CD4-positive, alpha-beta T cell treated with Interleukin-1 beta for 1 hour (primary cell): ENCODE measurements at places on chromosomes 7 and 10.

GRCh38 chr7:47074702-47075153 lies 507.2 kb downstream of the TNS3 start:
- no peak for DNase-seq

DNA sequence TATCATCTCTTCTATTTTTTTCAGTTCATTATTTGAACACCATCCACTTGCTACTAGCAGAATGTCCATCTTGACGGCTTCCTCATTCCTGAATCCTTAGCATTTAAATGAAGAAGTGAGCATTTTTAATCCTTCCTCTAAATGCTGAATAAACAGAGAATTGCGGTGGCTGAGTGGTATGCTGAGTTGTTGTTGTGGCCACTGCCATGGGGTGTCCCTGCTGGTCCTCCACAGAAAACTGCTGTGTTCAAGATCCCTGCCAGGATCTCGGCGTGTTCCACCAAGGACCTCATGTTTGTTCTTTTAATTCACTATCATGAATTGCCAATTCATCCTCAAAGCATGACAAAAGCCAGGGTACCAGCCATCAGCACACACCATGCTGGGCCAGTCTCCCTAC lies 48.9 kb upstream of the HABP2 start:
- no peak for DNase-seq

- no peak for DNase-seq
Measured at GRCh38 chr10:103168438-103168837, 24.6 kb downstream of the NT5C2 start.

DNA sequence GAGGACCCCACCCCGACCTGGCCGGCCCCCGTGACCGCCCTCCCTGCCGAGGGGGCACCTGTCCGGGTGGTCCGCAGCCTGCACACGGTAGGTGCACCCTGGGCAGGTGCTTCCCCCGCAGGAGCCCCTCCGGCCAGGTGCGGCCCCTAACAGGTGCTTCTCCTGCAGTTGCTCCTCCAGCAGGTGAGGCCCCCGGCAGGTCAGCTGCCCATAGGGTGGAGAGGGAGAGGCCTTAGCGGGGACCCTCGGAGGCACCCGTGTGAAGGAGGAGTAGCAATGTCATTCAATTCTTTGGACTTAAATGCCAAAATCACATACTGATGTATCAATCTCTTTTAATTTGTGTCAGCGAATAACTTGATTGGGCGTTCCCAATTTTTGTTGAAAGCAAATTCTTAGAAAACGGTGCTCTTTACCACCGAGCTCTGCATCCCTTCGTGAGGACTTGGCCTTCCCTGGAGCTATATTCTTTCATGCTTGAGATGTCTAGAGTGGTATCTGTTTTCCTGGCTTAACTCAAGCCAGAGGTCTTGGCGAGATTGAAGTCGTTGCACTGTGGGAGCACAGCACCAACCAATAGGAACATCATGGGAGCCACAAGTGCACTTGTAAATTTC lies 738 bp upstream of the NCAPG2 start:
- DNase-seq, result no peak

DNA sequence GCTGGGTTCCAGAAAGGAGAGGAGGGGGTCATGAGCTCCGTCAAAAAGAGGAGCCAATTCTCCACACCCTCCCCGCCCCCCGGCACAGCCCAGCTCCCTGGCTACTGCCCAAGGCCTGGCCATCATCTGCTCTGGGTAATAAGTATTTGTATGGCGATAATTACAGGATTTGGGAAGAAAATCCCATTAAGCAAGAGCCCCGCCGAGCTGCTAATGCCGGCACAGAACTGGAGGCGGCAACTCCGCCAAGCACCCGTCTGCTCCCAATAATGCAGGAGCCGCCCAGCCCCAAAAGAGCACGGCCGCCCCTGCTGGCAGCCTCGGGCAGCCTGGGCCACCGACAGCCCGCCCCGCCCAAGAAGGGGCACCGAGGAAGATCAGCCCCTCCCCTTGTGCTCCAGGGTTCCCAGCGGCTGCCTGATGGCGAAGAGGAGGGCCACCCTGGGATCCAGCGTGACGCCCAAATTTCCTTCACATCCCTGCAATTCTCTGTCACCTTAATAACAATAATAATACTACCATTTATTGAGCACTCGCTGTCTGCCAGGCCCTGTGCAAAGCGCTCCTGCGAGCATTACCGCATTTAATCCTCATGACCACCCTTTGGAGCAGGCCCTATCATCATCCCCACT lies 5.9 kb downstream of the SLIT1 start:
- no peak for DNase-seq

- no peak for DNase-seq
Measured at GRCh38 chr10:92809840-92810239, 38.5 kb upstream of the EXOC6 start.

DNA sequence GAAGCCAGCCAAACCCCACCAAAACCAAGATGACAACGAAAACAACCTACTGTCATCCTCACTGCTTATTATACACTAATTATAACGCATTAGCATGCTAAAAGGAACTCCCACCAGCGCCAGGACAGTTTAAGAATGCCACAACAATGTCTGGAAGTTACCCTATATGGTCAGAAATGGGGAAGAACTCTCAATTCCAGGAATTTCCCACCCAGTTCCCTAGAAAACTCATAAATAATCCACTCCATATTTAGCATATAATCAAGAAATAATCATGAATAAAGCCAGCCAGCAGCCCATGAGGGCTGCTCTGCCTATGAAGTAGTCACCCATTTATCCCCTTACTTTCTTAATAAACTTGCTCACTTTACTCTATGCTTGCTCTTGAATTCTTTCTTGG lies 20.8 kb downstream of the MICU1 start:
- DNase-seq, result no peak

GRCh38 chr7:112485766-112486165 lies 5.0 kb downstream of the LSMEM1 start:
- DNase-seq, result no peak

GRCh38 chr7:50456371-50457123 lies 6.4 kb upstream of the FIGNL1 start:
- no peak for DNase-seq

DNA sequence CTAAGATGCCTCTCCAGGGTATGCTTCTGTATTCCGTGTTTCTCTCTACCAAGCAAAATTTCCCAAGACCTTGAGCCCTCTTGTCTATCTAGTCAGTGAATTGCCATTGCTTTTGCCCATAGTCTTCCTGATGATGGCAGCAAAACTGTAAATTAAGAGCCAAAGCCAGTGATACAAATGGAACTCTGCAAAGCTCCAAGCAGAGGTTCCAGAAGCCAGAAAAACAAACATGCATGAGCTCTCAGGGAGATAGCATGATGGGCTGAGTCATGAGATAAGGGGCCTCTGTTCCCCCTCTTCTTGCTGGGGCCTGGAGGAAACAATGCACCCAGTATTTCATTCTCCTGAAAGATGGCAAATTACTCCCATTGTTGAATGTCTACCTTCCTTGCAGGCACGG lies 24.7 kb downstream of the LSMEM1 start:
- no peak for DNase-seq

DNA sequence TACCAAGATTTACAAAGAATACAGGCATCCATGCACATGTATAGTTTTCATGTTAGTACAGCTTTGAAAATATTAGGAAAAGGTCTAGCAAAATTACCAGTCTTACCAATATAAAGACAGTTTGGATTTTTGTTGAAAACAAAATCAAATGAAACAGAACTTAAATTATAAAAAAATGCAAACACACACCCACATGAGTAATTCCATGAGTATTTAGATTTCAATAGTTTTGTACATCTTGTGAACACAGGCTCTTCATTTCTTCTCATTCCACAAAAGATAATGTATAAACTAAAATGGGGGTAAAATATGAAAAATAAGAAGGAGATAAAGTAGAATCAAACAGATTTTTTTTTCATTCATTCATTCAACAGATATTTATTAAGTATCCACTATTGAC lies 682.2 kb upstream of the ANKRD30A start:
- no peak for DNase-seq

DNA sequence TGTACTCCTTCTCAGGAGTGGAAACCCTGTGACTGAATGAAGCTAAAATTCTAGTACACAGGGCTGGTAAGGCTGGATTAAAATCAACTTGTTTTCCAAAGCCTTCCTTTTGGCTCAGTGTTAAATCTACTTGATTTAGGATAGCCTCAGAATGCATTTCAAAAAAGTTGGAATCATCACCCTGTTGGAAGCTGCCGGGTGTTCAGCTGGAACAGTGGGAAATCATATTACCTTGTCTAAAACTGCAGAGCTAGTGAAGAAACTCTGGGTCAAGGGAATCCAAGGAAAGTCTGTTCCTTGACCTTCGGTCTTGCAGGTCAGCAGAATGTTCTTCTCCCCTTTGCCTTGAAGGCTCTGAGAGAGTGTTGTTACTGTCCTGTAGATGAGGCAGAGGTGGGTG lies 252.1 kb upstream of the INHBA start:
- DNase-seq, result no peak

DNA sequence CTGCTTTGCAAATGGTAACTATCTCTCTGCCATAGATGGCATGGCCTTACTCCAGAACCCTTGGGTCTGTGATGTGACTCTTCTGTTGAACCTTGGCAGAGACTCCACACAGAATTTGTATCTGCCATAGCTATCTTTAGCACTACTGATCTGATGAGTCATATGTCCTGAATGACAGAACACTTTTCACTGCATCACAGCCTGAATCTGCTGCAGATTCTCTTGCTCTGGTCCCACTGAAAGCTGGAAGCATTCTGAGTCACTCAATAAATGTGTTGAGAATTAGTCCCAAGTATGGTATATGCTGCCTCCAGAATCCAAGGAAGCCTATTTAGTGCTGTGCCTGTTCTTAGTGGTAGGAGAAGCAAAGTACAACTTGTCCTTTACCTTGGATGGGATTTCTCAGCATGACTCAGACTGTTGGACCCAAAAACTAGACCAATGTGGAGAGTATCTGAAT lies 39.5 kb upstream of the ANKRD1 start:
- DNase-seq, result no peak

GRCh38 chr7:120874722-120875121 lies 16.8 kb upstream of the TSPAN12 start:
- no peak for DNase-seq

GRCh38 chr10:59085054-59085453 lies 91.4 kb upstream of the PHYHIPL start:
- DNase-seq, result no peak

DNA sequence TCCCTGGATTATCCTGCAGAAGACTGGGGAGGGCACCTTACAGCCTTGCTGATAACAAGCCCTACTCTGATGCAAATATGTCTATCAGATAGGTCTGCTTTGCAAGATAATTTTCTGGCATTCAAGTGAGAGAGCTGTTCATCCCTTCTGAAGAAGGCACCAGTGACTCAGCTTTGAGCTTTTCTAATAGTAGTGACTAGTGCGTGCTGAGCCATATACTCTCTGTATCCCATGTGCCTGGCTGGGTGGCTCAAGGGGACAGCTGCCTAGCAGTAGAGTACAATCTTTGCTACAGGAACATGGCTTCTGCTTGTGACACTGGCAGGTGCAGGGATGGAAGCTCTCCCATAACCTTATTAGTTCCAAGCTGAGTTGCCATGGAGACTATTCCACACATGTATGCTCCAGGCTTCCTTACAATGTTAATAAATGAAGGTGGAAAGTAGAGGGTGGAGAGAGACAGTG lies 35.0 kb upstream of the ABCB4 start:
- no peak for DNase-seq

- no peak for DNase-seq
Measured at GRCh38 chr10:22534849-22535604, 179.4 kb downstream of the PIP4K2A start.

DNA sequence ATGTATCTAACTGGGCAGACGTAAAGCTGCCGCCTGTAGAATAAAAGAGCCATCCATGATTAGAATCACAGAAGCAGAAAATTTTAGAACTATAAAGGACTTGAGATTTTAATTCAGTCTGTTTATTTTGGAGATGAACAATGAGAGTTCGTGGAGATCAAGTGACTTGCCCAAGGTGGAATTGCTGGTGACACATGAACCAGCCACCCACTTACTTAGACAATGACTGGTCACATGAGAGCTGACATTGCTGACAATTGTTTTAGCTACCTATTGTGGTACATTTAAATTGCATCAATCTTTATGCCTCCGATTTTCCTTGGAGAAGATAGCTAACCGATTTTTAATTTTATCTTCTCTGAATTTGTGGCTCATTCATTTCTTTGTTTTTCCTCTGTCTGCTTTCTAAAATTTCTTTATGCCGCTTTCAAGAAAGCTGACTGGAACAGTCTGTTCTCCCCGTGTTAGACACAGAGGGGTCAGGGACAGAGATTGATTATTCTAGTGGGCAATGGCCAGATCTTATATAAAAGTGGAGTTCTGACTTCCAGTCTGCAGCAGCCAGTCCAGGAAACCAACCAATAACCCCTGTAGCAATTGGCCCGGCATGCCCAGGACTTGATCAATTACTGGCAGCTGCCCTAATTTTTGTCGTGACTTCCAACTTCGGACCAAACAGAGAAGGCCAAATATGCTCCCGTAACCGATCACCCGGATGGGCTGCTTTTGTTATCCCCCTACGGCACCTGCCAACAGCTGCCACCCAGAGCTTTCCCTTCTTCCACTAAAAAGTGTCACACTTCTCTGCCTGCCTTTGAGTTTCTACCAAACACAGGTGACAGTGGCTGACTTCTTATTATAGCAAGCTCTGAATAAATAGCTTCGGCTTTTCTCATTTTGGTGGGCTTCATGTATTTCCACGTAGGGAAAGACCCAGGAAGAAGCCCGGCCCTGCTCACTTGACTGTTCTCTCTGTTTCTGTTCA lies 241.6 kb downstream of the CAMK1D start:
- DNase-seq, result no peak

GRCh38 chr7:48255046-48255445 lies 83.8 kb downstream of the ABCA13 start:
- no peak for DNase-seq

DNA sequence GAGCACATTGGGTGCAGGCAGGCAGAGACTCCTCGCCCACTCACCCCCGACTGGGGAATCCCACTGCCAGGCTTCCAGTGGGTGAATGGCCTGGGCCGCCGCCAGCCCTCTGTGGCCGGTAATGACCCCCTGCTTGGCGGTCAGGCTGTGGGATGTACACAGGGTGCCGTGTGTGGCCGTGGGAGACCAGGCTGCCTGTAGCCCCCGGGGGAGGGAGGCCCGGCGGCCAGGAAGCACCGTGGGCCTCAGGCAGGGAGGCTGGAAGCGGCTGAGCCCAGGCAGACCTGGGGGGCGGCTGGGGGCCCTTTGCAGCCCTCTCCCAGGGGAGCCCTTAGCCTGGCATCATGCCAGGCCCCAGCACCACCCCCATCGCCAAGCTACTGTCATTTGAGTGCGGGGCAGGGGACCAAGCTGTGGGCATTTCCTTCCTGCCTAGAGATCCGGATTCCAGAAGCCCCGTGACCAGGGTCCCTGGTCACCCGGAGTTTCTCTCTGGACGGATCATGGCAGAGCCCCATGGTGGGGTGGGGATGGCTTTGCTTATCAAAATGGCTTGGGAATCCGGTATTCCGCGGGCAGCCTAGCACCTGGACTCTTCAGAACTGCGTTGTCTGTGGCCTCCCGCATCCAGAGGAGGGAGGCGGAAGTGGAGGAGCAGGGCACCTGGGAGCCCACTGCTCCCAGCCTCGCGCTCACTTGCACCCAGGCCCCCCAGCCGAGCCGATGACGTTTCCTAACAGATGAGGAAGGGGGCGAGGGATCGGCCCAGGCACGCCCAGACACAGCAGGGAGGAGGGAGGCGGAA lies 1.1 kb downstream of the TTYH3 start:
- peak; percentile 33 for DNase-seq
